Naive thymus-derived CD8-positive, alpha-beta T cell (primary cell): ENCODE measurements at places on chromosomes 13 and 19.

DNA sequence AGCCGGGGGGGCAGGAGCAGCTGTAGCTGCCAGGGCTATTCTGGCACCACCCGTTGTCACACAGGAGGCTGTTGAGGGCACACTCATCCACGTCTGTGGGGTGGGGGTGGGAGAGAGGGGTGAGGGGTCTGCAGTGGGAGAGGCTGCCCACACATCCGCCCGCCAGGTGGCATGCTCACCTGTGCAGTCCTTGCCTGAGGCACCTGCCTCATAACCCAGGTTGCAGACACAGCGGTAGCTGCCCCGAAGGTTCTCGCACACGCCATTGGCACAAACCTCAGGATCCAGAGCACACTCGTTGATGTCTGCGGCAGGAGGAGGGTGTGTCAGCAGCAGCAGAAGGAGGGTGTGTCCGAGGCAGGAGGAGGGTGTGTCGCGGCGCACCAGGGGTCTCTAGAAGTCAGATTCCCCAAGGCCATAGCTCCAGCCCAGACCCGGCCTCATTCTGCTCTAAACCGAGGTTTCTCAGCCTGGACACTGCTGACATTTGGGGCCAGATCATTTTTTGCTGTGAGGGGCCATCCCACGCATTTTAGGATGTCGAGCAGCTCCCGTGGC, 20.3 kb downstream of the FBN3 start:
- DNase-seq = no peak

DNA sequence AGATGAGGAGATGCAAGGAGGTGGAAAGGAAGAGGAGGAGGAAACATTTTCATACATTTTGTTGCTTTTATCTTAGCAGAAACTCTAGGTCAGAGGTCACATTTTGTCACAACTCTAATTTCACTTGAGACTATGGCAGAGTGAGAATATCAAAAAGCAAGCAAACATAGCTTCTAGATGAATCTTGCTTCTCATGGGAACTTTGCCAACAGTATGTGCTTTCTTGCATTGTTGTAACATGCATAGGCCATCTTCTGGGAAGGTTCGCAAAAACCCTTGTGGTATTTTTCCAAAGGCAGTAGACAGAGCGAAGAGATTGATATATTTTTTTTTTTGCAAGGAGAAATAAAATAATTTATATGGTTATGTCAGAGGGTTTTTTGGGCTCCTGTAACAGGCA, 291.3 kb downstream of the MTUS2 start:
- no peak for DNase-seq

GRCh38 chr19:34452723-34453122, 24.5 kb downstream of the UBA2 start:
- no peak for DNase-seq

GRCh38 chr19:15779756-15780476, 7.5 kb upstream of the OR10H5 start:
- no peak for DNase-seq

GRCh38 chr13:94556621-94557020, 39.3 kb downstream of the TGDS start:
- DNase-seq = no peak

GRCh38 chr19:24078680-24079079, 8.3 kb upstream of the ZNF254 start:
- DNase-seq = no peak
